ENCODE measurements at places on chromosomes 5 and 9.

DNA sequence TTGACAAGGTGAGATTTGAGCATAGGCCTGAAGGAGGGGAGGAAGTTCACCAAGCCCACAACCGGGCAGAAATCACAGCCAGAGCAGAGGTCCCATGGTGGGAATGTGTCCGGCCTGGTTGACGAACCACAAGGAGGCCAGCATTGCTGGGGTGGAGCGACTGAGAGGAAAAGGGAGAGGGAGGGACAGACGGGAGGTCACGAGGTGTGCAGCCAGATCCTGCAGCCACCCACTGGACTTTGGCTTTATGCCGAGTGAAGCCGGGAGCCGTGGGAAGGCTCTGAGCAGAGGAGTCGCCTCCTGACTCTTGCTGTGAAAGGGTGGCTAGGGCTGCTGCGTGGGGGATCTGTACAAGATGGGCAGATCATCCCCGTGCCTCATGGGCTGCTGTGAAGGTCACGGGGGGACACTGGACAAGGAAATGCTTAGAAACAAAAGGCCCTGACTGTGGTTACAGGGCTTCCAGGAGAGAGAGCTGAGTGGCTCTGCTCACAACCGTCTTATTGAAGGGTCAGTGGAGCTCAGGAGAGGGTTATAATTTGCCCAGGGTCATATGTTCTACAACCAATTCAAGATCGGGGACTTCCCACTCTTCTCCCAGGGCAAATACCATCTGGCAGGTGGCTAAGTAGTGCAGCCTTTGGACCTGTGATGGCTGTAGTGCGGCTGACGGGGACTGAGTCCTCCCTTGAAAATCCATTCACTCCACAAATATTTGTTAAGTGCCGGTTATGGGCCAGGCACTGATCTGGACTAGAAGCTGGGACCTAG is 15.6 kb upstream of the CD74 start:
- no peak for DNase-seq

- DNase-seq = no peak
Observed at GRCh38 chr5:38806775-38807258, 39.0 kb upstream of the OSMR start.

DNA sequence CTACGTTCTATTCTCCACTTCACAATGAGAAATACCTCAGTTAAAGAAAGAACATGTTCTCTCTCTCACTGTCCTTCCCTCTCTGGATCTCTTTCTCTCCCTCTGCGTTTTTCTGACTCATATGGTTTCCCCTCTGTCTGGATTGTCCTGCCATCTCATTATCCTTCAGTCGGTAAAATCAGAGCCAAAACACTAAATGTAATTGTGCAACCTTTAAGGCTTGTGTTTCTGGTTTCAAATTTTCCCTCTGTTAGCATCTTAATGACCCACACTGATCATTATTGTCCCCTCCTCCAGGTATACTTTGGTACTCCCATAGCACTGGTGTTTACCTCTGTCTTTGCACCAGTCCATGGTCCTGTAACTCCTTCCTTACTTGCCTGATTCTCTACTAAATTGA is 509.4 kb upstream of the C9orf72 start:
- DNase-seq = no peak

GRCh38 chr9:13942695-13943094 is 371.2 kb downstream of the NFIB start:
- no peak for DNase-seq

Measured in NCI-H2081 (cell line).